ENCODE measurements at places on chromosomes 13 and 19.

GRCh38 chr19:47901370-47901769 lies 15.3 kb upstream of the SULT2A1 start:
- DNase-seq = no peak

- no peak for DNase-seq
These were observed 64.2 kb upstream of the GTF2F2 start for GRCh38 chr13:45055902-45056648.

GRCh38 chr13:26561651-26562511 lies 4.4 kb downstream of the WASF3 start:
- DNase-seq = no peak

GRCh38 chr19:27777726-27778125 lies 1435.2 kb downstream of the UQCRFS1 start:
- DNase-seq = no peak

DNA sequence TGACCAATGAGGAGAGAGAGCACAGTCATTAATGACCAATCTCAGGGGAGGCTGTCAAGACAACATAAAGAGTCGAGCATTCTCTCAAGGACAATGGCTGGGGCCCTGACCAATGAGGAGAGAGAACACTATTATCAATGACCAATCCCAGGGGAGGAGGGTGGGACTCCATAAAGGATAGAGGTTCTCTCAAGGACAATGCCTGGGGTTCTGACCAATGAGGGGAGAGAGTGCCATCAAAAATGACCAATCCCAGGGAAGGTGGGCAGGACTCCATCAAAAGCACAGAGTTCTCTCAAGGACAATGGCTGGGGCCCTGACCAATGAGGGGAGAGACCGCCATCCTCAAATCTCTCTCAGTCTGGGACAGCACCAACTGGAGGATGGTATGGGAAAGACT lies 3.3 kb upstream of the KLK11 start:
- DNase-seq = no peak

DNA sequence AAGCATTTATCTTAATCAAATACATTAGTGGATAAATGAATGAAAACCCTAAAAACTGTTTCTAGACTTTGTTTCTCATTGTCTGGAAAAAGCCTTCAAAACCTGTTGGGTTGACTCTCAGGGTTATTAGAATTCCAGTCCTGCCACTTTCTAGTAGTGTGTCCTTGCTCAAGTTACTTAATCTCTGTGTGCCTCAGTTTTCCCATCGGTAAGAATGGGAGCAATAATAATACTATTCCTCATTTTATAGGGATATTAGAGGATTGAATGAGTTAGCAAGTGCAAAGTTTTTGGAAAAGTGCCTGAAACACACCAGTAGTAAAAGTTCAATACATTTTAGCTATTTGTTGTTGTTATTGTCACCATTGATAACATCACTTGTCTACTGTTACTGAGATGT lies 2.9 kb downstream of the URAD start:
- no peak for DNase-seq

DNA sequence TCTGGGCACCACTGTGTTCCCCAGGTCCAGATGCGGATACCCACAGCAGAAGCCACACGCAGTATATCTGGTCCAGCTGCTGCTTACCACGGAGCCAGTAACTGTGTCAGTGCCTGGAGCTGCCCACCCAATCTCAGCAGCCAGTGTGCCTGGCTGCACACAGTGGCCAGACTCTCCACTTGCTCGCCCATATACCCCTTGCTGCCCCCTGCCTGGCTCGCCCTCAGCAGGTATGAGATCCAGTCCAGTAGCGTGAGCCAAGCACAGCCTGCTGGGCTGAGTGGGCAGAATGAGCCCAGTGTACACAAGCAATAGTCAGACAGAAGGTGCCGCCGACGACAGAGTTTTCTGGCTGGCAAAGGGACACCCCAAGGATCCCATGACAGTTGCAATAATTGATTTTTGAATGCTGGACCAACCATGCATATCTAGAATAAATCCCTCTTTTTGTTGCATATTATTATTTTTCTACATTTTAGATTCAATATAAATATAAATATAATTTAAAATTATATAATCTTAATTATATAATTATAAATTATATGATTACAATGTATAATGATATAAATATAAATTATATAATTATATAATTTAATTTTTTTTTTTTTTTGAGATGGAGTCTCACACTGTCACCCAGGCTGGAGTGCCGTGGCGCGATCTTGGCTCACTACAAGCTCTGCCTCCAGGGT lies 918.8 kb upstream of the MIR17HG start:
- no peak for DNase-seq

GRCh38 chr13:35889560-35889959 lies 241.6 kb downstream of the DCLK1 start:
- DNase-seq = no peak

- DNase-seq = no peak
These were observed 645 bp downstream of the GRIN3B start for GRCh38 chr19:1000591-1001537.

DNA sequence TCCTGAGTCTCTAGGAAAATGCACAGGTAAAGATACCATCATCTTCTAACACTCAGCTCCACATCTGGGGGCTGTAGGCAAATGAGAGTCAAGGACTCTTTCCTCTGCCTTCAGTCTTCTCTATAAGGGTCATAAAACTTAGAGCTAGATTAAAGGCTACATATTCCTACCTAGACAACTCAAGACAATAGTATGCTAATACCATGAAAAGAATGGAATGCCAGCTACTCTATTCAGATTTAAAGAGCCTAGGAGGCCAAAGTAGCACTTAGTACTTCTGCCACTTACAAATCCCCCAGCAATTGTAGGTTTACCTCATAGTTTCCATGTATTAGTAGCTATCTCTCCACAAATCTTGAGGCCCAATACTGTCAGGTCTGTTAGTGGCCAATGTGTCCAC lies 453.0 kb downstream of the SLITRK5 start:
- DNase-seq = no peak

DNA sequence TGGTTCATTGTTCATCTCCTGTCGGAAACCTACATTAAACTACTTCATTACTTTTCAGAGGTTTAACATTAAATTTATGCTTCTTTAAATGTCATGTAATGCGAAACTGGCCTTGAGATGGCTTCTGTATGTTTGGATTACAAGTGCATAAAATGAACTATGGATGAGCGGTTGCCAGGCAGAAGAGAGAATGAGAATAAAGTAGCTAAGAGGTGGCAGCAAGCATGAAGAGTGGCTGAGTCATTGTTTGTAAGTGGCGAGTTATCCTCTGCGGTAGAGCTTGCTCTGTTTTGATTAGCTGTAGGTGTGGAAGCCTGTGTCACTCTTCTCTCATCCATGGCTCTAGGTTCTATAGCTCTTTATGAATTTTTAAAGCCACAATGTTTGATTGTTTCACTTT lies 1139.6 kb upstream of the PCDH9 start:
- no peak for DNase-seq

GRCh38 chr13:109684824-109685202 lies 101.6 kb downstream of the IRS2 start:
- DNase-seq = no peak

DNA sequence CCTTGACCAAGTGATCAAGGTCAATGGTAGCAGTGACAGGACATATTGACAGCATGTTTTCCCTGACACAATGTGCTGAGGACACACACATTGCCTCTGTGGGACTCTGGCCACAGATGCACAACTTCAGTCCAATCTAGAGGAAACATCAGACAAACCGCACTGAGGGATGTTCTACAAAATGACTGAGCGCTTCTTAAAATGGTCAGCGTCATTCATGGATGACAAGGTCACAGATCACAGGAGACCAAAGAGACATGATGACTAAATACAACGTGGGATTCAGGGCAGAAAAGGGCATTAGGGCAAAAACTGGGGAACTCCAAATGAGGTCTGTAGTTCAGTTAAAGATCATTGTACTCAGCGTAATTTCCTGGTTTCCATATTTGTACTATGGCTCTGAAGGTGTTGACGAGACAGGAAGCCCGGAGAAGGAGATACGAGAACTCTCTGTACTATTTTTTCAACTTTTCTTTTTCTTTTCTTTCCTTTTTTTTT lies 20.6 kb downstream of the PBX4 start:
- peak; percentile 79 for DNase-seq

GRCh38 chr13:107466326-107467099 lies 748.8 kb downstream of the LIG4 start:
- no peak for DNase-seq

GRCh38 chr19:38869160-38869835 lies 8.8 kb downstream of the RINL start:
- DNase-seq = peak; percentile 32

DNA sequence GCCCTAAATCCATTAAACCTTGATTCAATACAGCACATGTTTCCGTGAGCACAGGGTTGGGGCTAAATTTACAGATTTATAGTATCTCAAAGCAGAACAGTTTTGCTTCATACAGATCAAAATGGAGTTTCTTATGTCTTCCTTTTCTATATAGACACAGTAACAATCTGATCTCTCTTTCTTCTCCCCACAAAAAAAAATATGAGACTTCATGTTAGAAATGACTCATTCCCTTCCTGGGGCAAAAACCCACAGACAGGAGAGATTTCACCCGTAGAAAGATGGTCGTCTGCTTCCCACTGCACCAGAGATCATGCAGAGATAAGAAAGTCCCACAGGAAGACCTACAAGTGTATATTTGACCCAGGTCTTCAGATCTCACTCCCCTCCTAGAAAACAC lies 7.7 kb upstream of the ZNF611 start:
- DNase-seq = peak; percentile 10

GRCh38 chr13:92951273-92951890 lies 275.2 kb upstream of the GPC6 start:
- DNase-seq = no peak

GRCh38 chr13:80109303-80109702 lies 231.6 kb downstream of the SPRY2 start:
- no peak for DNase-seq

- no peak for DNase-seq
These were observed 2.2 kb downstream of the AKT2 start for GRCh38 chr19:40282920-40283319.

Measured in CD4-positive, alpha-beta T cell treated with Interleukin-4 for 1 hour (primary cell).